ENCODE measurements at places on chromosomes 12 and 14. TPM values are rescaled to one million over a fixed set of nuclear protein-coding genes. Genes with fewer than 3 reads are reported as not detected.

GRCh38 chr14:71694591-71695530 is 237.4 kb upstream of the RGS6 start:
- 0 out of 2 replicates have a peak, but pooled peaks cover 7% of the 10 kb centered on the region for H3K4me1 ChIP-seq
- no peak overlapping the region for H3K27ac ChIP-seq
- no peak for DNase-seq
- H3K36me3 ChIP-seq, result no peaks in the 10 kb centered on the region
- no peaks in the 10 kb centered on the region for H3K27me3 ChIP-seq
- H3K4me3 ChIP-seq, result no peak overlapping the region

- no peaks in the 10 kb centered on the region for H3K36me3 ChIP-seq
- DNase-seq, result no peak
- no peak overlapping the region for H3K4me3 ChIP-seq
- H3K27me3 ChIP-seq, result peaks cover 27% of the 10 kb centered on the region
These were observed 3.0 kb downstream of the ANKS1B start for GRCh38 chr12:99981639-99982190.

DNA sequence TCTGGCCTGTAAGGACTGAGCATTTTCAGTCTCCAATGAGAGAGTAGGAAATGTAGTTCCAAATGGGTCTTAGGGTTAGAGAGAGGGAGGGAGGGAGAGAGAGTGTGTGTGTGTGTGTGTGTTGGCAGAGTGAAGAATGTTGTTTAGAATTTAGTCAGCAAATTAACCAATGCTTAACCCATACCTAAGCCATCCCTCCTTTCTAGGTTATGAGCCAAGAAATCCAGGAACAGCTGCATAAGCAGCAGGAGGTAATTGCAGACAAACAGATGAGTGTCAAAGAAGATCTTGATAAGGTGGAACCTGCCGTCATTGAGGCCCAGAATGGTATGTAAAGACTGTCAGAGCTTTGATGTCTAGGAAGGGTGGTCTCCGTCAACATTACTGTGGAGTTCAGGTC is 56.9 kb downstream of the HSP90AA1 start:
- no peaks in the 10 kb centered on the region for H3K27me3 ChIP-seq
- H3K4me3 ChIP-seq, result no peak overlapping the region
- H3K36me3 ChIP-seq, result peaks cover 80% of the 10 kb centered on the region
- no peak for DNase-seq
- H3K4me1 ChIP-seq, result no peaks in the 10 kb centered on the region

- H3K4me1 ChIP-seq, result peaks cover 11% of the 10 kb centered on the region
- H3K27me3 ChIP-seq, result no peaks in the 10 kb centered on the region
- H3K27ac ChIP-seq, result no peak overlapping the region
- no peak overlapping the region for H3K4me3 ChIP-seq
- H3K36me3 ChIP-seq, result no peaks in the 10 kb centered on the region
- no peak for DNase-seq
These were observed 5.2 kb downstream of the MTA1 start for GRCh38 chr14:105424861-105425260.

The SERPINA10 gene
- not detected for total RNA-seq

GRCh38 chr14:59830338-59830734 is 40.2 kb downstream of the RTN1 start:
- H3K36me3 ChIP-seq, result no peaks in the 10 kb centered on the region
- no peak overlapping the region for H3K4me3 ChIP-seq
- peaks cover 22% of the 10 kb centered on the region for H3K4me1 ChIP-seq
- no peaks in the 10 kb centered on the region for H3K27me3 ChIP-seq
- H3K27ac ChIP-seq, result no peak overlapping the region

The COL2A1 gene
- 24.6 TPM for total RNA-seq

DNA sequence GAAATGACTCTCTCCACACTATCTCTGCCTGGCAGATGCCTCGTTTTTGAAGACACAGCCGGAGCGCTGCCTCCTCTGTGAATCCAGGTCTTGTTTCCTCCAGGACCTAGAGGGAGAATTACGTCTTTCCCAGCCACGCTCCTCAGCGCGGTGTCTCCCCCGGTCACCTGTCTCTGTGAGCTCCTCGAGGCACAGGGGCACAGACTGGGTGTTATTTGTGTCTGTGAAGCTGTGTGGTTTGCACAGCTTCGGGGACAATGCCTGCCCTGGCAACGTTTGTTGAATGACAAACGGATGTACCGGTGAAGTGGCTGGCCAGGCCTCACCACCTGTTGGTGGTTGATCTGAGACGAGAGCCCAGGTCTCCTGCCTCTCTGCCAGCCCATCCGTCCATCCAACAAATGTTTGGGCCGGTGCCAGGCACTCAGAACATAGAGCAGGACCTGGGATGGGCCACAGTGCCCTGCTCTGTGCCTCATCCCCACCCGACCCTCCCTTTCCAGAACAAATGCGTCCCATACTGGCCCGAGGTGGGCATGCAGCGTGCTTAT is 6.1 kb downstream of the PTPN6 start:
- H3K27ac ChIP-seq, result no peak overlapping the region
- peaks cover 31% of the 10 kb centered on the region for H3K4me1 ChIP-seq
- H3K36me3 ChIP-seq, result no peaks in the 10 kb centered on the region
- no peak overlapping the region for H3K4me3 ChIP-seq

The HOXC9 gene
- total RNA-seq, result not detected

The ADAM21 gene
- total RNA-seq, result not detected

The MARCHF9 gene
- total RNA-seq, result 3.5 TPM

DNA sequence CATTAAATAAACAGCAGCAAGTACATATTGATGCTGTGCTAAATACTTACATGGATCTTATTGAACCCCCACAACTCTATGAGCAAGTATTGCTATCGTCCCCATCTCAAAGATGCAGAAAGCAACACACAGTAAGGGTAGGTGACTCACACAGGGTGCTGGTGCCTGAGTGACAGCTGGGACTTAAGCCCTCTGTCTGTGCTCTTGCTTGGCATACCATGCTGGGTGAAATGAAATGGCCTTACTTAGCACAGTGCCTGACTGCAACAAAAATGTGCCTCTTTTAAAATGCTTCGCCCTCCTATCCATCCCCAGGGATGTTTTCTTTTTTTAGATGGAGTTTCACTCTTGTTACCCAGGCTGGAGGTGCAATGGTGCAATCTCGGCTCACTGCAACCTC is 788 bp downstream of the TEX52 start:
- peak; percentile 22 for DNase-seq
- H3K27ac ChIP-seq, result no peak overlapping the region
- H3K27me3 ChIP-seq, result no peaks in the 10 kb centered on the region
- peaks cover 18% of the 10 kb centered on the region for H3K36me3 ChIP-seq

The GUCY2C gene
- 3.1 TPM for total RNA-seq
